ENCODE measurements at places on chromosomes 6 and 20. TPM values are rescaled to one million over a fixed set of nuclear protein-coding genes. Genes with fewer than 3 reads are reported as not detected.

The TFB1M gene
- 14.4 TPM for total RNA-seq

The TEAD3 gene
- 1.1 TPM for total RNA-seq

The PRL gene
- 1.1 TPM for total RNA-seq

The TSPYL4 gene
- 15.1 TPM for total RNA-seq

The NFATC2 gene
- 2.4 TPM for total RNA-seq

The NR2E1 gene
- total RNA-seq = 0.05 TPM

The KCNG1 gene
- total RNA-seq = 0.28 TPM

The FABP7 gene
- 1.9 TPM for total RNA-seq

DNA sequence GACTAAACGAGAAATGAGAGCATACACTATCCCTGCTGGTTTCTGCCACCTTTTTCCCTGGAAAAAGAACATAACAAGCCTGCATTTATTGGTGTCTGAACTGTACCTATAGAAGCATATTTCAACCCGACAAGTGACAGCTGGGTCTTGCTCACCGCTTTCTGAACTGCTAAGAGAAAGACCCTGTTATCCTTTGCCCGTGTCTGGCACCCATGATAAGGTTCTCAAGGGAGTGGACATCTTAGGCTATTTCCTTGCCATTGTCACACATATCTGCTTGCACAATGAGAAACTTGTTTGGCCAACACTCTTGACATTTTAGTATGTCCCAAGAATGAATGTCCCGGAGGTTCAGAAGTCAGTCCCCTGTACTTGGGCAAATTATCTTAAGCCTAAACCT lies 19.3 kb downstream of the RIPOR2 start:
- no peak overlapping the region for H3K4me3 ChIP-seq
- H3K27me3 ChIP-seq = no peaks in the 10 kb centered on the region
- H3K36me3 ChIP-seq = peaks cover 6% of the 10 kb centered on the region

DNA sequence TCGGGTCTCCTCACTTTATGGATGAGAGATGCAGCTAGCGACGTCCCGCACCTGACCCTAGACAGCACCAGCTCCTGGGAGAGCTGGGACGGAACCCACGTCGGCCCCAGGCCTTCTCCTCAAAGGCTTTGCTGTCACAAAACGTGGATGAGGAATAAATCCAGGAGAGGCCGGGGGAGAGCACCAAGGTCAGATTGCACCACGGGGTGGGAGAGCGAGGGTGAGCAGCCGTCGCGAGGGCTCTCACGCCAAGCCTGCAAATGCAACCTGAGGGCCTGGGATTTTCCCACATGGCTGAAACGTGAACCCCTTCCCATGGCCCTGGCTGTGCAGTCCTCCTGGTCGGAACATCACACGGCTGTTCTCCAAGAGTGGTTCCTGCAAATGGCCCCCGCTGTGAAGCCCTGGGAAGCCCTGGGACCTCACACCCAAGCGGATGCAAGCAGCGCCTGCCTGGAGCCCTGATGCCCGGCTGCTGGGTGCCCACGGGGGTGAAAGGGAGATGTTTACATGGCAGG lies 45.3 kb downstream of the DLL1 start:
- DNase-seq = no peak
- no peak overlapping the region for H3K27ac ChIP-seq
- no peaks in the 10 kb centered on the region for H3K36me3 ChIP-seq
- H3K4me1 ChIP-seq = no peaks in the 10 kb centered on the region

GRCh38 chr6:144246988-144247387 lies 38.1 kb upstream of the UTRN start:
- no peak for DNase-seq
- no peaks in the 10 kb centered on the region for H3K27me3 ChIP-seq
- H3K27ac ChIP-seq = no peak overlapping the region
- H3K36me3 ChIP-seq = no peaks in the 10 kb centered on the region
- no peaks in the 10 kb centered on the region for H3K4me1 ChIP-seq

DNA sequence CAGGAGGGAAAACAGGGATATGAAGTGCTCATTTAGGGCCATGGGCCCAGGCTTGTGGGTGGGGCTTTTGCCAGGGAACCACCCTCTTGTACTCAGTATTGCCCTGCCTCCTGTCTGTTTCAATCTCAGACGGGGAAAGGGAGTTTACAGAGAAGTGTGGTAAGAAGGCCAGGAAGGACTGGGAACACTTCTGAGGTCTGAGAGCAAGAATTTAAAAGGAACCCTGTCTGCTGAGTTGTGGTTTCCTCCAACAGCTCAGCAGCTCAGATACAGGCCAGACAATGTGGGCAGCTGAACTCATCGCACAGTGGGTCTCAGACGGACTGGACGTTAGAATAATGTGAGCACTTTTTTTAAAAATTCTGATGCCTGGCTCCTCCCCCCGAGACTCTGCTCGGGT lies 354.1 kb upstream of the ARID1B start:
- H3K27me3 ChIP-seq = no peaks in the 10 kb centered on the region
- no peak overlapping the region for H3K4me3 ChIP-seq
- no peaks in the 10 kb centered on the region for H3K36me3 ChIP-seq
- no peak for DNase-seq

- no peak for DNase-seq
- no peaks in the 10 kb centered on the region for H3K4me1 ChIP-seq
- no peaks in the 10 kb centered on the region for H3K27me3 ChIP-seq
- no peaks in the 10 kb centered on the region for H3K36me3 ChIP-seq
- no peak overlapping the region for H3K4me3 ChIP-seq
- H3K27ac ChIP-seq = no peak overlapping the region
These were observed 2.0 kb downstream of the NHSL1 start for GRCh38 chr6:138497286-138497685.

- no peak overlapping the region for H3K4me3 ChIP-seq
- DNase-seq = no peak
- H3K27me3 ChIP-seq = no peaks in the 10 kb centered on the region
- H3K4me1 ChIP-seq = no peaks in the 10 kb centered on the region
- no peak overlapping the region for H3K27ac ChIP-seq
- H3K36me3 ChIP-seq = no peaks in the 10 kb centered on the region
These were observed 91.9 kb upstream of the EYA2 start for GRCh38 chr20:46802722-46803121.

GRCh38 chr6:160926281-160927276 lies 65.0 kb upstream of the MAP3K4 start:
- H3K36me3 ChIP-seq = no peaks in the 10 kb centered on the region
- peaks cover 5% of the 10 kb centered on the region for H3K27me3 ChIP-seq
- no peak for DNase-seq
- no peak overlapping the region for H3K27ac ChIP-seq
- no peak overlapping the region for H3K4me3 ChIP-seq
- H3K4me1 ChIP-seq = no peaks in the 10 kb centered on the region

DNA sequence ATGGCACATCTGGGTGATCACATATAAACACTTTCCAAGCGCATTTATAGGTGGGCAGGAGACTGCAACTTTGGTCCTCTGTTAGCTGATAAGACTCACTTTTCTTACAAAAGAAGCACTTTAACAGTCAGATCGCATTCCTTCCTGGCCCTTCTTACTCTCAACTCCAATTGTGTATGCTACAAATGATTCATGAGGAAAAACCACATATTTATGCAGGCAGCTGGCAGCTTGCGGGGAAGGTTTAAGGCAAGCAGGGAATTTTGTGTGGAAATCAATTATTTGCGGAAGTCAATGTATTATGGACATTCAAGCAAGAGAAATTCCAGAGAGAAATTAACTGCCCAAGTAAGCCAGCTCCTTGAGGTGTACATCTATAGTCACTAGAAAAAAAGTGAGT lies 194.0 kb downstream of the PKHD1 start:
- H3K36me3 ChIP-seq = no peaks in the 10 kb centered on the region
- no peak for DNase-seq
- H3K4me3 ChIP-seq = no peak overlapping the region
- no peaks in the 10 kb centered on the region for H3K4me1 ChIP-seq
- H3K27me3 ChIP-seq = no peaks in the 10 kb centered on the region

DNA sequence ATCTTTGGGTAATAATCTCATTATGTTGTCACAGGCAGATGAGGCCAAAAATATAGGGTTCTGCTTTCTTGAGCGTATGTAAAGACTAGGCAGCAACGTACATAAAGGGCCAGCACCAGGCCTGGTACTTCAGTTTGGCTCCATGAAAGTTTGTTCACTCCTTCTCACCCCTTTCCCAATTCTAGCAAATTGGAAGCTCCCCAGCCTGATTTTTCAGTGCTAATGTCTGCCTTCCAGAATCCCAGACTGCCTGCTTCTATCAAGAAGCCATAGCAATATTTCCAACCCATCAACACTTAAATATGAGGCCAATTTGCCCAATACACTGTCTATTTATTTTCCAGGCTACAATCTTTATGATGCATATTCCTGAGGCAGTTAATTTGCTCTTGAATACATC lies 93.4 kb upstream of the PTPRT start:
- no peak overlapping the region for H3K4me3 ChIP-seq
- no peaks in the 10 kb centered on the region for H3K36me3 ChIP-seq
- no peaks in the 10 kb centered on the region for H3K4me1 ChIP-seq
- H3K27ac ChIP-seq = no peak overlapping the region
- DNase-seq = no peak

DNA sequence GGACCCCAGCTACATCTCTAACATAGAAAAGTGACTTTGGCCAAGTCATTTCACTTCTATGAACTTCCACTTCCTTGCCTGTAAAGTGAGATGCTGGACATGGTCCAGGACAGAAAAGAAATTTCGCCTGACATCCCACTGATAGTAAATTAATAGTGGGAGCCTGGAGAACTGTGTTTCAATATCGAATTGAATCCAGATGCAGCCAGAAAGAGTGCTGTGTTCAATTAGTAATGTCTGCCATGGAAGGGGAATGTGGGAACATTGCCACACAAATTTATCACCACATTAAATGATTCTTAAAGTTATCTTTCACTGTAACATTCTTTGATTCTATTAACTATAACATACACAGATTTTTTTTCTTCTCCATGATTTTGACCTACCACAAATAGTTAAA lies 255.0 kb downstream of the HACE1 start:
- H3K36me3 ChIP-seq = no peaks in the 10 kb centered on the region
- no peak overlapping the region for H3K27ac ChIP-seq
- no peak overlapping the region for H3K4me3 ChIP-seq
- H3K27me3 ChIP-seq = no peaks in the 10 kb centered on the region
- no peak for DNase-seq

- H3K4me3 ChIP-seq = no peak overlapping the region
- no peak overlapping the region for H3K27ac ChIP-seq
- no peak for DNase-seq
- H3K27me3 ChIP-seq = no peaks in the 10 kb centered on the region
- no peaks in the 10 kb centered on the region for H3K4me1 ChIP-seq
- H3K36me3 ChIP-seq = no peaks in the 10 kb centered on the region
These were observed 11.5 kb upstream of the PREX1 start for GRCh38 chr20:48839154-48839917.

DNA sequence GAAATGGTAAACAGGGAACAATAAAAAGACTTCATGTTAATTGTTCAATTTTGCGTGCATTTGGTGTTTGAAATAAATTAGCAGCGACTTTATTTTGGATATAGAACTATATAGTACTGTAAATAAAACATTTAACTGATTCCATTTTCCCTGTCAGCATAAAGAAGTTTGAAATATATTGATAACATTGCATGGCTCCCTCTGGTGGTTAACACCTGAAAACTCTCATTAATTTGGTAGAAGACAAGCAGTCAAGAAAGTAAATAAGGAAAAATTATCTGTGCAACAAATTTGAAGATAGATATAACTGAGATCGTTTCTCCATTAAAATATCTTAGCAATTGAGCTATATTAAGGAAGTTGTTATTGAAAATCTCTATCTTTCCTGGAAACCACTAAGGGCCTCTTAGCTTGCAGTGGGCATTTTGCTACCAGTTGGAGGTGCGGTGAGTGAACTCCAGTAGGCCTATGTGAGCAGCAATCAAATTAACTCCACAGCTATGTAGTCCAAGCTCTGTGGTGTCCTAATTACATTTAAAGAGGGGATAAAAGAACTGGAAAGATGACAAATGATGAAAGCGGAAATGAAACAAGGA lies 435.7 kb upstream of the FKBP1C start:
- H3K36me3 ChIP-seq = no peaks in the 10 kb centered on the region
- H3K27me3 ChIP-seq = no peaks in the 10 kb centered on the region
- H3K4me3 ChIP-seq = no peak overlapping the region
- no peak for DNase-seq
- H3K4me1 ChIP-seq = no peaks in the 10 kb centered on the region
- H3K27ac ChIP-seq = no peak overlapping the region

DNA sequence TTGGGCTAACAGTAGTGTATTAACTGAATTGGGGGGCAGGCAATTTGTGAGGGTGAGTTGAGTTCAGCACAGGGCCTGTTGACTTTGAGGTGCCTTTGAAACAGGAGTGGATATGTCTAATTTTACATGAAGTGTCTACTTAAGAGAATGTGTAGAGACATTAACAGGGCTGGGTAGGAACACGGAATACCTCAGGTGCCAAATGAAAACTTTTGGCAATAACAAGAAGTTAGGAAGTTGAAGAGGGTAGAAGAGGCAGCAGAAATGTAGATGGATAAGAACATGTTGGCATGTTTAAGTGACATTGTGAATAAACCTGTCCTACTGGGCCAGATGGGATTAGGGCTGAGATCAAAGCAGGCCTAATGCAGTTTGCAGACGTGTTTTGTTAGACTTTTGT lies 117.0 kb downstream of the SLC16A10 start:
- no peak overlapping the region for H3K27ac ChIP-seq
- H3K36me3 ChIP-seq = peaks cover 8% of the 10 kb centered on the region
- no peaks in the 10 kb centered on the region for H3K27me3 ChIP-seq
- no peak overlapping the region for H3K4me3 ChIP-seq
- no peak for DNase-seq

DNA sequence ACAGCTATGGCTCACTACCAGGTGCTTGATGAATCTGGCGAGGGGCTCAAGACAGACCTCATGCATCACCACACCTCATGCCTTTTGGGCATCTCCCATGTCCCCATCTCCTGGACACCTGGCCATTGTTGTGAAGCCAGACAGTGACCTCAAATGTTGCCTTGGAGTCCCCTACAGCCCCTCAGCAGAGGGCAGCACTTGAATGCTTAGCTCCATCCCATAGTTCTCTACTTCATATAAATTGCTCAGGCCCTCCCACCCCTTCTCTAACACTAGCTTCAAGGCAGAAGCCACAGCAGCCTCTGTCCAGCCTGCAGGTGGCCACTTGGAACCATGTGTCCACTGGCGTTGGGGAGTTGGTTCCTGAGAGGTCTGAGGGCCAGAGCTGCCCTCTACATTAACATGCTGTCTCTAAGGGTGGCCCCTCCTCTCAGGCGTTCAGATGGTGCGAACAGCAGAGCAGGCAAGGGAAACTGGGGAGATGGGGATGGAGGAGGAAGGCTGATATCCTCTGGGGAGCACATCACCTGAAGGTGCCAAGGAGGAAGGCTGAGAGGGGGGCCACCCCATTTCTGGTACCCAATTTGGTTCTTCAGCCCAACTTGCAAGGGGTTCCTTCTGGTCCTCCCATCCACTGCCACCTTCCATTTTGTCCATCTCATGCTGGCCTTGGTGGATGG lies 31.3 kb downstream of the MOCS1 start:
- H3K36me3 ChIP-seq = no peaks in the 10 kb centered on the region
- no peak overlapping the region for H3K27ac ChIP-seq

Measured in thymus (tissue), 14 donors.